ENCODE measurements at places on chromosomes 7 and 10. TPM values are rescaled to one million over a fixed set of nuclear protein-coding genes. Genes with fewer than 3 reads are reported as not detected.

The SORCS1 gene
- total RNA-seq = not detected

The LDB1 gene
- 21.8 TPM for total RNA-seq

The TNS3 gene
- total RNA-seq = 80.7 TPM

The AKR1E2 gene
- total RNA-seq = 6.4 TPM

The RSPH10B2 gene
- not detected for total RNA-seq

The SPDYE5 gene
- total RNA-seq = not detected

The SVIL gene
- total RNA-seq = 0.58 TPM

The ARMC3 gene
- not detected for total RNA-seq

The PNLIPRP1 gene
- not detected for total RNA-seq

The THSD7A gene
- total RNA-seq = 0.71 TPM

The RELN gene
- 0.29 TPM for total RNA-seq
